ENCODE measurements at places on chromosomes 1 and 21.

DNA sequence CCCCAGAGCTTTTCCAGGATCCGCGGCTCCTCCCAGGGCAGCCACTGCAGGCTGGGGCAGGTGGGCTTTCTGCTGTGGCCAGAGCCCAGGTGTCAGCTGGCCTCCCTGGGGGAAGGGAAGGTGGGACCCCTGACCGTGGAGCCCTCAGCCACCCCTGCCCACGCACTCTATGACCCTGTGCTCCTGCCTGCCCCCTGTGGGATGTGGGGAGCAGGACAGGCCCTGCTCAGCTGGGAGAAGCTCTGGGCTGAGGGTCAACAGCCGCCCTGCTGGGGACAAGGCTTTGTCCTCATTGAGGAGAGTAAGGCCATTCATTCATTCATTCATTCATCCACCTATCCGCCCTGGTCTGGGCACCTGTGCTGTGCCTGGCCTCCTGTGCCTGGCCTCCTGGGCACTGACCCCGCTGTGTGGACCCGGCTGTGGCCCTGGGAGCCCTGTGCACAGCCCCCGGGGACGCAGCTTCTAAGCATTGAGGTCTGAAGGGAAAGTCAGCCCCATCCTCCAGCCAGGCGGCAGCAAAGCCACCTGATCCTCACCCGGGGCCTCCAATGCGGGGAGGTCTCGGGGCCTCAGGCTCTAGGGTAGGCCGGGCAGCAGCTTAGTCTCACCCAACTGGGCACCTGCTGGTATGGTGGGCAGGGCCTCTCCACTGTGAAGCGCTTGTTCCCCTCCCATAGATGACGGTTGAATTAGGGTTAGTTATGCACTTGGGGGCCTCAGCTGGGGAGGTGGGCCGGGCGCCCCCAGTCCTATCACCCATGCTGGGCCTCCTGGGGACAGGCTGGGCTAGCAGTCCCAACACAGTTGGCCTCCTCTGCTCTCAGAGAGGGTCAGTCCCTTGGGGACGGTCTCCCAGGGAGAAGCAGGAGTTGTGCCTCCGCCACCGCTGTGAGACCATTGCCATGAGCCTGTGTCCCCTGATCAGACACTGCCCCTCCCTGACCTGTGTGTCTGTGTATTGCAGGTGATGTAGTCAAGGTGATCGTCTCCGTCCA, 6.0 kb downstream of the TNFRSF14 start:
- DNase-seq, result no peak

DNA sequence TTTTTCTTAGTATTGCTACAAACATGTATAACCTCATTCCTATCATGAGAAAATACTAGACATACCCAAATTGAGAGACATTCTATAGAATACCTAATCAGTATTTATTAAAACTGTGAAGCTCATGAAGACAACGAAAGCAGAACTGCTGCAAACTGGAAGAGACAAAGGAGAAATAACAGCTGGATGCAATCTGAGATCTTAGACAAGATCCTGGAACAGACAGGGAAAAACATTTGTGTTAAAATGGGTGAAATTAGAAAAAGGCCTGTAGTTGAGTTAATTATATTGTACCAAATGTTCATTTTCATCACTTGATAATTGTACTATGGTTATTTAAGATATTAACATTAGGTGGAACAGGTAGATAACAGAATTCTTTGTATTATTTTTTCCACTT, 392.0 kb downstream of the PLPP3 start:
- no peak for DNase-seq

- no peak for DNase-seq
Observed at GRCh38 chr1:156247460-156248322, at the start of gene PAQR6. PAQR6 (minus strand) TSS chr1:156248056; CDS start chr1:156246731, 1,325 bp downstream.

DNA sequence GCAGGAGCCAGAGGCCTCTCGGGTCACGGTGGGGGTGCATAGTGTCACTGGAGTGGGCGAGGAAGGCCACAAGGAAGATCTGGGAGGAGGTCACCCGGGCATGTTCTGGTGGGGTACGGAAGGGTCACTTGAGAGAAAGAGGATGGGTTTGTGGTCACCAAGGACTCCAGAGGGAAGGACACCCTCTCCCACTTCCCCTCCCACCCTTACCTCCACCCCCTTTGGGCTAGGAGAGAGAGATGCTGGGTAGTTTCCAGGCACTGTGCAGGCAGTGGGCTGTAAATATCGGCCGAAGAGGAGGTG, 703 bp downstream of the AMIGO1 start:
- DNase-seq, result no peak

DNA sequence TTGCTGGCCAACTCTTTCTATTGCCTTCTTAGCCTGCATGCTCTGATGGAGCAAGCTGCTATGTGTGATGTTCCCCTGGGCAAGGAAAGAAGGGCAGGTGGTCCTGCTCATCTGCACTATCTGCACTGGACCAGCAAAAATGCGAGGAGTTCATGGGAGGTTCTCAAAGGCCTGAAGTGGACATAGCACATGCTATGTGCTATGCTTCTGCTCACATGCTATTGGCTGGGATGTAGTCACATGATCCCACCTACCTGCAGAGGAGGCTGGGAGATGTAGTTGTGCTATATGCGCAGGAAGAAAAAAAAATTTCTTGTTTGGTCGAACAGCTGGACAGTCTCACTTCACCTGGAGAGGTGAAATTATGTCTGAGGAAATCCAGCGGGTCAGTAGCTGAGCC, 587.7 kb downstream of the MATN1 start:
- DNase-seq, result no peak

DNA sequence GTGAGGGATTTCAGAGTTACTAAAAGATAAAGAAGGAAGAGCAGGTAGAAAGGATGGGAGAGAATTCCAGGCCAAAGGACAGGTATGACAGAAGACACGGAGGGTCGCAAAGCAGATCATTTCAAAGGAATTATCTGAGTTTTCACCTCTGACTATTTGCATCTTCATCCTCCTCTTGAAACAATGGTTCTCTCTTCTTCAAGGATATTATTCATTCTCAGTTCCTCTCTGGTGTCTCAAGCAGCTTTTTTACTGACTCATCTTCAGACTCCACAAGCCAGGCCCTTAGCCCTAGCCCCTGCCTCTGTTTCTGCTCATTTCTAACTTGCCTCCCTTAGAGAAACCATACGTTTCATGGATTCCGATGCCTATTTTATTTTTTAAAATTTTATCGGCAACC, 15.0 kb downstream of the DDX59 start:
- no peak for DNase-seq

DNA sequence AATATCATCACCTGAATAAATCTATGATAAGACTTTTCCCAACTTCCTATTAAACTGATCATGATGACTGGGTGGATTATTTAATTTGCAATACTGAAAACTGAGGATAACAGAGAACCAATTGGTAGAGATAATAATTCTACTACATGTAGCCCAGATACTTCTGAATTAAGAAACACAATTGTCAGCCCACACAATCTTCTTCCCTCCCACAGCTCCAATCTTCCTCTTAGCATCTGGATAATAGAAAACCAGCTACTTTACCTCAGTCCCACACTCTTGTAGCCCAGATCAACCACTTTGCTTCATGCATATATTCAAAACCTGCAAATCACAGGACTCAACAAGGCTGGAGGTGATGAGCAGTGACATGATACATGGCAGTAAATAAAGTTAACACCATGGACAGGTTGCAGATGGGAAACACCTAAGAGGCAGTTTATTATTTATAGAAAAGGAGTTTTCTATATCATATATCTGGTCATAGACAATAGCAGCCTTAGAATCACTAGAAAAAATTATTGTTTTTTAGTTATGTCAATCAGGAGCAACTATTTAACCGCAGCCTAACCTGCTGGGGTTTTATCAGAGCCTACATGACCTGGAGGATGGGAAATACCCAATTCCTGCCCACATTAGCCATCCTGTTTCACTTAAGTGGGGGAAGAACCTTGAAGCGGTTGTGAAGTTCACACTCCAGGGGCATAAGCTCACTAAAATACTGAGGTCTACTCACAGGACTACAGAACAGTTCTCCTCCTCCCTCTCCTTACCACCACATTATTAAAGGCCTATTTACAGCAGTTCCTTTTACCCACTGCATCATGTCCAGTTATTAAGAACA, 16.7 kb downstream of the FRRS1 start:
- peak; percentile 9 for DNase-seq

GRCh38 chr1:198680174-198680875, 41.5 kb downstream of the PTPRC start:
- peak; percentile 33 for DNase-seq

GRCh38 chr1:232705815-232706575, 76.1 kb upstream of the SIPA1L2 start:
- no peak for DNase-seq

- DNase-seq, result peak; percentile 46
Observed at GRCh38 chr1:76257823-76258222, 183.3 kb downstream of the ST6GALNAC3 start.

DNA sequence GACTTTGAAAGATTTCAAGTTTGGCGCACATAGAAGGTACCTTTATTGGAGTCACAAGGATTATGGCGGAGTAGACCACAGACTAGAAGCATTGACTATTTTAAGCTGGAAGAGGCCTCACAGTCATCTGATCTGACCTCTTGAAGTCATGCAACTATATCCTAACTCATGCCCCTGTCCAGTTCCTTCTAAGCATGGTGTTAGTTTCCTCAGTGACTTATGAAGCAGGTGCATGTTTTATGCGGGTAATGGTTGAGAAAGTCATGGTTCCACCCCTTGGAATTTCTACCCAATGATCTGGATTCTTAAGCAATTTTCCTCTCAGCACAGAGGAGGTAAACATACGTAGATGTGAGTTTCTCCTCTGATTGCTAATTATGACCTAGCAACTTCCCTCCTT, 11.7 kb downstream of the OLFML3 start:
- DNase-seq, result no peak

- DNase-seq, result no peak
Observed at GRCh38 chr1:42290130-42290529, 44.9 kb downstream of the FOXJ3 start.

GRCh38 chr1:155012026-155012546, 9.5 kb downstream of the ZBTB7B start:
- DNase-seq, result peak; percentile 69

- no peak for DNase-seq
Observed at GRCh38 chr1:245396615-245397014, 241.8 kb downstream of the KIF26B start.

GRCh38 chr1:92244376-92244775, 26.7 kb downstream of the C1orf146 start:
- DNase-seq, result no peak

DNA sequence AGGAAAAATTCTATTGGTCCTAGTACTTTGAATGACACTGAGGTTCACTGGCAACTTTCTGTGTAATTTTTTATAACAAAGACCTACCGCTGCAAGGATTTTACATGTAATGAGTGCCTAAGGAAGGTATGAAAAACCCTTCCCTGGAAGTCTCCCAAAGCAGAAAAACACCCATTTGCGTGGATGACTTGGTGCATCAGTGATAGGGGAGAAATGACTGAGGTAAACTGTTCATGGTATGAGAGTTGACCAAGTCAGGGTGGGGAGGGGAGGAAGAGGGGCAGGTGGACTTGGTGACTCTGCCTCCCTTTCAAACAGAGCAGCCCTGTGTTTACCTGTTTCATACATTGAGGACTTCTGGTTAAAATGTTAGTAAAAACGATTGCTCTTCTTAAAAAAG, 78.8 kb upstream of the IPO9 start:
- DNase-seq, result no peak

DNA sequence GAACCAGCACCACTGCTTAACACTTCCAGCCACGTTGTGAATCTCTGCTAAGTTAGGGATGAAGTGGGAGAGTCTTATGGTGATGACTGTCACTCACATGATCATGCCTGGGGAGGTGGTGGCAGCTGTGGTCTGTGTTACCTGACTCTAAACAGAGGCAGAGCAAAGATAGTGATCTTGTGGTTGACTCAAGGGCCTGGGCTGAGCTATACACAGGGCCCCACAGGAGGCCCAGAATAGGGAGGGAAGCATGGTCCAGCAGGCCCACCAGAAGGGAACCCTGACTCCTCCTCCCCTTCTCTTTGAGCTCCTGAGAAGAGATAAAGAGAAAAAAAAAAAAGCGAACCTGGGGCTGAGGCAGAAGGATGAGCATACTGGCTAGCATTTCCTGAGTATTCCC, 55.0 kb downstream of the PLXNA2 start:
- DNase-seq, result no peak

DNA sequence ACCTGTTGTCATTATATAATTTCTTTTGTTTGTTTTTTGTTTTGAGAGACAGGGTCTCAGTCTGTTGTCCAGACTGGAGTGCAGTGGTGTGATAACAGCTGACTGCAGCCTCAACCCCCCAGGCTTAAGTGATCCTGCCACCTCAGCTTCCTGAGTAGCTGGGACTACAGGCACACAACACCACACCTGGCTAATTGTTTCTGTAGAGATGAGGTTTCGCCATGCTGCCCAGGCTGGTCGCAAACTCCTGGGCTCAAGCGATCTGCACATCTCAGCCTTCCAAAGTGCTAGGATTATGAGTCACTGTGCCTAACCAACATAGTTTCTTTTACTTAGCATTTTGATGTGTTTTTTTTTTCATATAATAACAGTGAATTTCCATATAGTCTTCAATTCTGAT, 50.4 kb upstream of the FCRL4 start:
- DNase-seq, result no peak

- no peak for DNase-seq
Observed at GRCh38 chr21:35818597-35818996, 241.7 kb downstream of the SETD4 start.

DNA sequence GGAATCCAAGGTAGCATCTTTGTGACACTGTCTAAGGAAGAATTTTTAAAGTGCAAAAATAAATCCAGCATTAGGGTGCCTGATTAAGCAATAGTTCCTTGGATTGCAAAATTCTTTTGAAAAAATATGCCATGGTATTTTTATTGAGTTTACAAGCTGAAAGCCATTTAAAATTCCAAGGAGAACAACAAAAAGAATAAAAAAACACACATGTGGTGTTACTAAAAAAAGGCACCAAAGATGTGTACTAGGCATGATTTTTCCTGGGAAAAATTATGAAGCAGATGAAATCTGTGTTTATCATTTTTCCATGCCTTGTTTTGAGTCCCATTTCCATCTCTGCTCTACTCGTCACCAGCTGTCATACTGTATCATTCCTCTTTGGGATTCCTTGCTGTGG, 157.0 kb upstream of the ZNHIT6 start:
- DNase-seq, result no peak

DNA sequence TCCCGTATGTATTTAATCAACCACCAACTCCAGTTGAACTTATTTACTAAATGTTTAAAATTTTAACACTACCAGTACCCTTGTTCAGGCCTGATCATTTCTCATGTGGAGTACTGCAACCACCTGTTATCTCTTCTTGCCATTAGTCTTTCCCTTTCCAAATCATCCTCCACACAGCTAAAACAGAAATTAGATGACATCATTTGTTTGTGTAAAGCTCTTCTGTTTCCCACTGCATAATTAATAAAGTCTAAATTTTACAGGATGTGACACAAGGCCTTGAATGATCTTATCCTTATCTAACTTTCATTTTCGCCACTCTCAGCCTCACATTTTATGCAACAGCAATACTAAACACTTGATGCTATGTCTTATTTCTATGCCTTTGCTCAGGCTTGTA, 24.4 kb downstream of the GDAP2 start:
- no peak for DNase-seq

GRCh38 chr1:116373431-116374352, 648 bp downstream of the ATP1A1 start:
- DNase-seq, result peak; percentile 71
